ENCODE measurements at places on chromosomes 6 and 20. TPM values are rescaled to one million over a fixed set of nuclear protein-coding genes. Genes with fewer than 3 reads are reported as not detected.

DNA sequence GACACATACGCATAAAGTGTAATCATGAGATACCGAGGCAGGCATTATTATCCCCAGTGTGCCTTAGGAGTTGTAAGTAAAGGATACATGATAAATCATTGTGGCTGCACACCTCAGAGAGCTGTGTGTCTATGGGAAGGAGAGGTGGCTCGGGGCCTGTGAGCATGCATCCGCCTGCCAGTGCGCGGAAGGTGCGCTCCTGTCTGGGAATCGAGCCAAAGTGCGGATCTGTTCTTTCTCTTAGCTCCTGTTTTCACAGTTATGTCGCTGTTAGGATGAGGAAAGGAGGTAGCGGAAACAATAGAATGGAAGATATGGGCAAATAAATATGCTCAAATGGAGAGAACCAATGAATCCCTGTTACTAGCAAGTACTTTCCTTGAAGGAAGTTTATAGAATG lies 98.0 kb downstream of the ANKRD6 start:
- H3K27me3 ChIP-seq, result no peaks in the 10 kb centered on the region
- H3K36me3 ChIP-seq, result no peaks in the 10 kb centered on the region
- DNase-seq, result no peak
- no peak overlapping the region for H3K4me3 ChIP-seq
- no peak overlapping the region for H3K27ac ChIP-seq

DNA sequence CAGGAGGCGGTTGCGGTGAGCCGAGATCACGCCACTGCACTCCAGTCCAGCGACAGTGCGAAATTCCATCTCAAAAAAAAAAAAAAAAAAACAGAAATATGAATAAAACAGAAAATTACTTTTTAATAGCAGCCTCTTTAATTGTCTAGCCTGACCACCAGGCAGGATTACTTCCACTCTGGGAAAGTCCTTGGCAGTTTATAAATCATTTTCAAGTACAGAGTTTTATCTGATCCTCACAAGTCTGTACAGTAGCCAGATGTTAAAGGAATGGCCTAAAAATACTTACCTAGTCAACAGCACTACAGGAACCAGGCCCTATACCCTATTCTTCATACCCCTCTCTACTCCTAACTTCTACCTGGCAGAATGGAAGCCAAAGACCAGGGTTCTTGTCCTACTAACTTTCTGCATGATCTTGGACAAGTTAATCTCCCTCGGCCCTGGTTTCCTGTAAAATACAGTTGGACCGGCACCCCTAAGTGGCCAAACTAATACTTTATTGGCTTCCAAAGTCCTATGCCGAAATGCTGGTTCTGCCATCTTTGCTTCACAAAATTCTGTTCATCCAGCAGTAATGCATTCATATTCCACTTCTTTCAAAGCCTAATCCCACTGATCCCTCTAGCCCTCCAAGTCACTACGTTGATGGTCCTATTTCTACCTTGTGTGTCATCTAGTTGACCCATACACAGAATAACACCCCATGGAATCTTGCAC lies 1.9 kb downstream of the EIF2S2 start:
- peak overlapping the region; percentile 95 for H3K27ac ChIP-seq
- H3K4me3 ChIP-seq, result peak overlapping the region; percentile 92
- peaks cover 11% of the 10 kb centered on the region for H3K36me3 ChIP-seq
- peaks cover 64% of the 10 kb centered on the region for H3K4me1 ChIP-seq
- H3K27me3 ChIP-seq, result no peaks in the 10 kb centered on the region

- H3K4me3 ChIP-seq, result no peak overlapping the region
- DNase-seq, result no peak
- no peaks in the 10 kb centered on the region for H3K36me3 ChIP-seq
- no peaks in the 10 kb centered on the region for H3K27me3 ChIP-seq
- H3K4me1 ChIP-seq, result no peaks in the 10 kb centered on the region
- H3K27ac ChIP-seq, result no peak overlapping the region
These were observed 32.2 kb upstream of the ERVFRD-1 start for GRCh38 chr6:11143394-11144371.

DNA sequence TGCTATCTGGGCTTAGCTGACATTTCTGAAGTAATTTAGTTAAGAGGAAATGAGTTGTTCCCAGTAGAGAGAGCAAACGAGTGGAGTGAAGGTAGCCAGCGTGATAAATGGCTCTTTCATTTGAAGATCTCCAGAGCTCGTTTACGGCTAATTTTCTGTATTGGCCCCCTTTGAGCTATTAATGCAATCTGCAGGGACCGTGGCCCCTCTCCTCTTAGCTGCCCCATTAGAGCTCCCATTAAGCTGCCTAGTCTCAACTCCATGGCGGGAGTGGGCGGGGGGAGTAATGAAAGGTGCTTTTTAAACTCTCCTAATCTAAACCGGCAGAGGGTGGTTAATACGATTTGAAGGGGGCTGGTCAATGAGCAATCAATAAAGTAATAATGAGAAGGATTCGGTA lies 12.5 kb downstream of the TFAP2B start:
- DNase-seq, result no peak
- no peak overlapping the region for H3K27ac ChIP-seq
- no peak overlapping the region for H3K4me3 ChIP-seq
- peaks cover 9% of the 10 kb centered on the region for H3K27me3 ChIP-seq
- H3K4me1 ChIP-seq, result no peaks in the 10 kb centered on the region
- H3K36me3 ChIP-seq, result no peaks in the 10 kb centered on the region

- no peak for DNase-seq
- H3K4me3 ChIP-seq, result no peak overlapping the region
- H3K36me3 ChIP-seq, result no peaks in the 10 kb centered on the region
- H3K27ac ChIP-seq, result no peak overlapping the region
- no peaks in the 10 kb centered on the region for H3K27me3 ChIP-seq
These were observed 176.9 kb upstream of the GGTLC1 start for GRCh38 chr20:24165301-24166122.

GRCh38 chr20:14055127-14055742 lies 59.9 kb downstream of the MACROD2 start:
- no peaks in the 10 kb centered on the region for H3K4me1 ChIP-seq
- DNase-seq, result no peak
- no peaks in the 10 kb centered on the region for H3K27me3 ChIP-seq

DNA sequence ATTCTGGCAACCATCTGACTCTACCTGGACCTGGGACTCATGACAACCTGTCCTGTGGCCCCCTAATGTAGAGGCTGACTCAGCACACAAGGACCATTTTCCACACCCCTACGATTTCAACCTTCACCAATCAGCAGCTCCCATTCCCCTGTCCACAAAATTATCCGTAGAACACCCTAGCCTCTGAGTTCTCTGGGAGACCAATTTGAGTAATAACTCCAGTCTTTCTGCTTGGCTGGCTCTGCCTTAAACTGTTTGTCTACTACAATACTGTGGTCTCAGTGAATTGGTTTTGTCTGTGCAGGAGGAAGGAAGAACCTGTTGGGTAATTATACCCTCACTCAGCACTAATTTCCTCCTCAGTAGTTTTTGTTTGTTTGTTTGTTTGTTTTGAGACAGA lies 99.3 kb upstream of the MRPS10 start:
- no peak for DNase-seq
- H3K4me1 ChIP-seq, result peaks cover 45% of the 10 kb centered on the region
- H3K27ac ChIP-seq, result no peak overlapping the region
- no peaks in the 10 kb centered on the region for H3K36me3 ChIP-seq
- H3K4me3 ChIP-seq, result no peak overlapping the region

DNA sequence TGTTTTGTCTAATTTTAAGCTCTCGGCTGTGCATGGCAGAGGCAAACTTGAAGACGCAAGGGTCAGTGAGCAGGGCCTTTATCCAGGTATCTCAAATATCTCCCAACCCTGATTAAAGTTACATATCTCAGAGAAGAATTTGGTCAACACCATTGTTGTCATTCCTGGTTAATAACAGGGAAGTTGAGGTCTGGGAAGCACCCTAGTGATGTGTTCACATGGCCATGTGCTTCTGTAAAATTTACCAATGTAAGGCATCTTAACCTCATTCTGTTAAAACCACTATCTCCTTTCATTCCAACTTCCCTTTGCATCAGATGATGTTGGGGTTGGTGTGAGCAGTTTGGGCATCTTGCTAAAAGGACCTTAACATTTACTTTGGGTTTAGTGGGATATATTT lies 4.0 kb upstream of the FAM110A start:
- peaks cover 4% of the 10 kb centered on the region for H3K4me1 ChIP-seq
- no peaks in the 10 kb centered on the region for H3K27me3 ChIP-seq
- H3K36me3 ChIP-seq, result no peaks in the 10 kb centered on the region
- no peak overlapping the region for H3K4me3 ChIP-seq
- DNase-seq, result no peak

Gene VSTM2L
- polyA plus RNA-seq, result not detected

Gene HMGN3
- 75.1 TPM for polyA plus RNA-seq

Gene C2
- not detected for polyA plus RNA-seq
